Myometrial cell (primary cell): ENCODE measurements at places on chromosomes 4 and X. TPM values are rescaled to one million over a fixed set of nuclear protein-coding genes. Genes with fewer than 3 reads are reported as not detected.

The KLB gene
- total RNA-seq, result not detected in 2 replicates

The MAGEB6B gene
- total RNA-seq, result not detected in 2 replicates

The SPATA18 gene
- total RNA-seq, result 9.4 and 12.7 TPM in 2 replicates

The SPIN4 gene
- total RNA-seq, result 2.9 and 4.4 TPM in 2 replicates

The BMP3 gene
- not detected in 2 replicates for total RNA-seq

The POLA1 gene
- 8.9 and 9.2 TPM in 2 replicates for total RNA-seq

The TNIP3 gene
- total RNA-seq, result 0.18 TPM in 1 of 2 replicates, not detected in the other

The BLOC1S4 gene
- 24.2 and 25.5 TPM in 2 replicates for total RNA-seq

The FGFR3 gene
- 0.29 and 0.89 TPM in 2 replicates for total RNA-seq

The PAGE1 gene
- not detected in 2 replicates for total RNA-seq

The PUDP gene
- total RNA-seq, result 15.3 and 20.6 TPM in 2 replicates
